Activated CD8-positive, alpha-beta T cell treated with anti-CD3 and anti-CD28 coated beads for 36 hours (primary cell): ENCODE measurements at places on chromosomes 2 and 18. TPM values are rescaled to one million over a fixed set of nuclear protein-coding genes. Genes with fewer than 3 reads are reported as not detected.

DNA sequence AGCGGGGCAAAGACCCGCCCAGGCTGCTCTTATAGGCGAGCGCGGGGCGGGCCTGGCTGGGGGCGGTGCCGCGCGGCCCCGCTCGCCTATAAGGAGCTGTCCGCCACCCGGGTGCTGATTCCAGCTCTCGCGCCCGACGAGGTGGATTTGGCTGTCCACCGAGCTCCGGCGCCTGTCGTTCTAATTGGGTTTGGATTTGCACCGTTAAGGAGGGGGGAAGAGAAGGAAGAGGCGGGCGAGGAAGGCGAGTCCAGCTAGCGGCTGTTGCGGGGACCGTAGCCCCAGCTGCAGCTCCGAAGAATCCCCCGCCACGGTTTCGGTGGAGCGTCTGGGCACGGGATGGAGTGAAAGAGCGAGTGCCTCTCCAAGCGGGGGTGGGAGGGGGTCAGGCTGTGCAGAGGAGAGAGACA is at the start of gene CNTNAP5:
TSS of gene CNTNAP5 (plus strand) at position 117 of the 410 bp plus-strand sequence. CDS start 364 bp downstream, outside the sequence.
- peak; percentile 34 for DNase-seq

Gene PDE1A
- not detected for total RNA-seq

Gene MC4R
- total RNA-seq: not detected

DNA sequence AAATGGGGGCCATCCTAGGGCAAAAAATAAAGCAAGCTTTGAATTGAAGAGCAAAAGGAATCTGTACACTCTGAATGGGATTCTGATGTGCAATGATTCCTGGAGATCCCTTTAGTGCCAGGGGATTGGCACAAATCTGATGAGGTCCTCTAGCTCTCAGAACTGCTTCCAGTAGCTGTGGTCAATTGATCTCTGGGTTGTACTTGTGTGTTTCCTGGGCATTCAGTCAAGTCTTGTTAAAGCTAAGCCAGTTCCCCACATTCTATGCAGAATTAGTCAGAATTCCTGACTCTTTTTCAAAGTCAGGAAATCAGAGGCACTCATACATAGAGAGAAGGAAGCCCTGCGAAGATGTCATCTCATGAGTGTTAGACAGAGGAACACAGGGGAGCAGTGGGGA is 161.3 kb downstream of the DNER start:
- DNase-seq: no peak

Gene AQP12B
- total RNA-seq: not detected

DNA sequence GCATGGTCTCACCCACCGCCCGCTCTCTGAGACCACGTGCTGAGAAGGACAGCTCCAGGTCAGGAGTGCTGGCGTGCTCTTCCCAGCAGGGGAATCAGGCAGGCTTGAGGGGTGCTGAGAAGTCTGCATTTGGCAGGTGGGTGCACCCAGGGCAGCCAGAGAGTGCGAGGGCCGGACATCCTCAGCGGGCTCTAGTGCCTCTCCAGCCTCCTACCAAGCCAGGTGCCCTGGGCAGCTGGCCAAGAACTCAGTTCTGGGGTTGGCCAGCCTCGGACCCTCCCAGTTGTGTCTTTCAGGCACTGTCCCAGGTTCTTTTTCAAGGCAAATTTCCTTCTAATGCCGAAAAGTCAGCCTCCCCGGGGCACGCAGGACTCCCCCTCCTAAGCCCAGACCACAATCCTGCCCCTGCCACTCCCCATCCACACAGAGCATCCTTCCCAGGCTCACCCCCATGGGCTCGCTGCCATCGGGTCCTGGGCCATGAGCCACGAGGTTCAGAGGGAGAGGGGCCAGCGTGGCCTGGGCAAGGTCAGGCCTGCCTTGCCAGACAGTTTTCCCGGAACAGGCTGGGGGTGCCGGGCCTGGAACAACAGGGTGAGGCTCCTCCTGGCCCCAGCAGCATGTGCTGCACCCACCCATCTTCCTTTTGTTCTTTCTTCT is 52.2 kb upstream of the GPC1 start:
- no peak for DNase-seq

- DNase-seq: no peak
These were observed 13.0 kb downstream of the DIPK1C start for GRCh38 chr18:74444104-74444503.

GRCh38 chr2:226794196-226794661 is 5.4 kb downstream of the IRS1 start:
- DNase-seq: no peak
